DMS53 (cell line): ENCODE measurements at places on chromosomes 3 and 15.
A peak's percentile ranks its signal among the peaks of the same experiment; 100 is the strongest.

GRCh38 chr3:197521277-197522182 is 34.2 kb downstream of the BDH1 start:
- DNase-seq, result peak; percentile 36

GRCh38 chr3:172103724-172104123 is 64.3 kb downstream of the FNDC3B start:
- DNase-seq, result peak; percentile 44

DNA sequence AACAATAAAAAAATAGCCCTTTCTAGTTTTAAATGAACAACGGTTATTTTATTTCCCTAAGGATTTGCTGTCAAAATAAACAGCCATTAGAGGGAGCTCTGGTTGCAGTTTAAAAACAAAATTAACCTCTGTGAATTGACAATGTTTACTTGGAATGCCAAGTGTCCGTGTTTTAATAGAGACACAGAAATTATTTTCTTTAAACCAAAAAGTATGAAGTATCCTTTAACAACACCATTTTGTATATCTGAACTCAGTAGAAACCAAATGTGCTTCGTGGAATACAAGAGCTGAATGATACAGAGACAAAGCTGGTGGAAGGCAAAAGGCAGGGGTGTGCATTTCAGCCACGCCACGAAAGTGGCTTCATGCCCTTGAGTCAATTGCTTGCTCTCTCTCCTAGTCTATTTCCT is 74.4 kb downstream of the MOBP start:
- peak; percentile 43 for DNase-seq

- DNase-seq, result no peak
These were observed 429.4 kb upstream of the PROK2 start for GRCh38 chr3:72214066-72214951.

- no peak for DNase-seq
These were observed 7.3 kb upstream of the COPB2 start for GRCh38 chr3:139396707-139397106.
